WTC11 (cell line): ENCODE measurements at places on chromosomes 5 and 9.

DNA sequence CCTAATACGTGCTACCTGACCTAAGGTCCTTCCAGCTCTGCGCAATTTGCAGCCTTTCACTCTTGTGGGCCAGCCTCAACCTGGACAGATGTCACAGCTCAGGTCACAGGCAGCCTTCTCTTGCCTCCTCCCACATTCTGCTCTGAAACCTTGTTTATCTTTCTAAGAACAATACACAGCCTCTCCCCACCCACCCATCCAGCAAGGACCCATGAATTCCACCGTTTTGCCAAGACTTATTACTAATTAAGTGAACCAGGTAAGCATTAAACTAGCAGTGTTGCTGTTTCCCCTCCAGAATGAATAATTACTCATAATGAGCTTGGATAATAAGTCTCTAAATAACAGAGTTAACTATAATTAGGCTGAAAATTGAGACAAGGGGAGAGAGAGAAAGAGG, 11.0 kb downstream of the FABP6 start:
- no peak for DNase-seq

GRCh38 chr9:121989010-121989409, 104.1 kb downstream of the TTLL11 start:
- peak; percentile 76 for DNase-seq

GRCh38 chr5:102554082-102554481, 55.3 kb upstream of the SLCO6A1 start:
- no peak for DNase-seq

- DNase-seq = no peak
Observed at GRCh38 chr5:108797396-108797795, 49.7 kb downstream of the FER start.

- no peak for DNase-seq
Observed at GRCh38 chr5:159061179-159061796, 38.4 kb downstream of the EBF1 start.

DNA sequence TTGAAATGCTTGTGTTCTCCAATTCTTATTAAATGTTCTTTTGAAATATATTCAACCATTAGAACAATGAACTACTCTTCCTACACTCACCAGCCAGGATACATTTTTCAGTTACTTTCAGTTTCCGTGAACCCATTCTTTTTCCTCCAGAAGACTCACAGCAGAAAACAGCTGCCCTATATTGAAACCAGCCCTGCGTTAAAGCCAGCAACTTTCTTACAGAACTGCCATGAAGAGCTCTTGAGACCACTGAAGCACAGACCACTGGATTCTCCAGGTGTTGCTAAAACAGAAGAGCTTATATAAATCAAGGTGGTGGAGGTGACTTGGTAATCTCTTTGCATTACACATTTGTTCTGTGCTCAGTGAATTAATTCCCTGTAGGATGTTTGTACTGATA, 365.9 kb upstream of the C9orf72 start:
- no peak for DNase-seq

GRCh38 chr9:2624051-2624682, 2.6 kb downstream of the VLDLR start:
- DNase-seq = no peak
